Mucosa of gallbladder (tissue), 1 donor: ENCODE measurements at places on chromosomes 3 and 15. TPM values are rescaled to one million over a fixed set of nuclear protein-coding genes. Genes with fewer than 3 reads are reported as not detected.
A peak's percentile ranks its signal among the peaks of the same experiment; 100 is the strongest.

CATSPER2 gene
- 8.1 TPM for total RNA-seq

DNA sequence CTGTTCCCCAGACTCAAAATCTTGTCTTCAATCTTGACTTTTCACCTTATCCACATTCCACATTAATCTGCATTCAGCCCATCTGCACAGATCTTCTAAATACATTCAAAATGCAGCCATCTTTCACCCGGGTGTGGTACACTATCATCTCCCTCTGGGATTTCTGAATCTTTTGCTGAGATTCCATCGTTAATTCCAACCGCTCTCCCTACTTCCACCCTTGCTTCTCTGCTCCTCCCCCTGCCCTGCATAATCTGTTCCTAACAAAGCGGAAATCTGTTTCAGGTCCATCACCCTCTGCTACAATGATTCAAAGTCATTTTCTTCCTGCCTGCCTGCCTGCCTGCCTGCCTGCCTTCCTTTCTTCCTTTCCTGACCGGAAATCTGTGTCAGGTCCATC is 7.9 kb upstream of the GOLGA8B start:
- DNase-seq: no peak

P3H2 gene
- total RNA-seq: 11.4 TPM

DNA sequence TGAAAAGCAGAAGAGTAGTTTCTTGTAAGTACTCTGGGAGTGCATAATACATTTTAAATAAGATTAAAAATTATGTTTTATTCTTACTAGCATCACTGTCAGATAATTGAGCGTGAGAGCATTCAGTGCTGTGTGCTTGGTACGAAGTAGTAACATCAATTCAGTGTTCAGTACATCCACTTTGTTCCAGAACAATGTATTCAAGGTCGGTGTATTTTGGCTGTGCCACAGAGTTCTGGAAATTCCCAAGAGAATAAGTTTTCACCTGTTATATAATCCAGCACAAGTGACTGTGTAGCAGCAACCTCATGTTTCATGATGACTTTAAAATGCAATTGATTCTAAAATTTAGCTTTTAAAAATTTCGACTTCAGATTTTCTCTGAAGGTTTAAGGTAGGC is 130.6 kb downstream of the IGF1R start:
- no peak for DNase-seq

DNA sequence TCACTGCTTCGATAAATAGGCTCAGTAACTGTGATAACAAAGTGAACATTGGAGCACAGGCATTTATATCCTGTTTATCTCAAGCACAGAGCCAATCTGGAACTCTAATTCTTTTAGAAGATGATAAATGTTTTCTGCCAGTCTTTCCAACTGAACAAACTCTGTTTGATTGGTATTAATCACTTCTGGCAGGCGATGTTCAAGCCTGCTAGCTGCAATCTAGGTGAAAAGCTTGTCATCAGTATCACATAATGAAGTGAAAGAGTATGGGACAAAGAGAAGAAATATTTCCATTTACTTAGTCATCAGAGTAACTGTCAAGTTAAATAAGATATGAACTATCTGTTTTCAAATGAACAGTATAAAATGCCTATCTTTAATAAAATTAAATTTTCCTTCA is 577.3 kb downstream of the VGLL3 start:
- no peak for DNase-seq

- no peak for DNase-seq
These were observed 380.2 kb downstream of the DIPK2A start for GRCh38 chr3:144351773-144352365.

GRCh38 chr15:52481915-52482314 is 46.8 kb downstream of the MYO5A start:
- DNase-seq: peak; percentile 35

TAMM41 gene
- 17.5 TPM for total RNA-seq

FGF7 gene
- total RNA-seq: 99.0 TPM

DNA sequence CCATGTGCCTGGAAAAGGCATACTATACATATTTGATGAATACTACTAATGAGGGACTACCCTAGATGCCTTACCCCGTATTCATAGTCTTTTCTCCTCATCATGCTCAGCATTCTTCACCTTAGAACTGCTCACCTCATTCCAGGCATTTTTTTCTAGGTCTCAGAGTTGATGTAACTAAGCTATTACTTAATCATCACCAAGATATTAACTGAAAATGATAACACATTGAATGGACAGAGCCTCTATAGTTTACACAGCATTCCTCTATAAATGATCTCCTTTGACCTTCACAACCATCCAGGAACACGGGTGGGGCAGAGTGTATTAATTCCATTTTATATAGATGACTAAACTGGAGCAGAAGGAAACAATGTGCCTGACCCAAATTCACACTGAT is 174.1 kb upstream of the DPH6 start:
- DNase-seq: peak; percentile 55

SCG3 gene
- 0.40 TPM for total RNA-seq
